ENCODE measurements at places on chromosomes 7 and 10.

DNA sequence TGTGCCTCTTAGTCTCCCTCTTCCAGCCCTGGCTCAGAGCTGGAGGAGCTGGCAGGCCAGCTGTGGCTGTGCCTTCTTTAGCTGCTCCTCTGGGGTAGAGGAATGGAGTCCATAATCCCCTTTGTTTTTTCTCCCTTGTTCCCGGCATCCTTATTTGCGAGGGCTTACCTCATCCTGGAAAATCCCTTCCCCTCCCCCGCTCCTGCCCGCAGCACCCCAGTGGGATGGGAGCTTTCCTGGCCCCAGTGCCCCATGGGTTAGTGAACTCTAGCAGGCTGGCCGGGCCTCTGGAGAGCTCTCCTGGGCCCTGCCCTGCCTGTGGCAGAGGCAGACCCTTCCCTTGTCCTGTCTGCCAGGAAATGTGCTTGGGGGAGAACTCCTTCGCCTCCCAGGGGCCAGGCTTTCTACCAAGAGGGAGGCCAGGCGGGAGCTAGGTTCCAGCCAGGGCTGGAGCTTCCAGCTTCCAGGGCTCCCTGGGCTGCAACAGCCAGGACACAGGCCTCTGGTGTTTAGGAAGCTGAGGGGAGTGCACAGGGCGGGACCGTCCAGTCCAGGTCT lies 16.5 kb upstream of the TRIM8 start:
- no peak for DNase-seq

DNA sequence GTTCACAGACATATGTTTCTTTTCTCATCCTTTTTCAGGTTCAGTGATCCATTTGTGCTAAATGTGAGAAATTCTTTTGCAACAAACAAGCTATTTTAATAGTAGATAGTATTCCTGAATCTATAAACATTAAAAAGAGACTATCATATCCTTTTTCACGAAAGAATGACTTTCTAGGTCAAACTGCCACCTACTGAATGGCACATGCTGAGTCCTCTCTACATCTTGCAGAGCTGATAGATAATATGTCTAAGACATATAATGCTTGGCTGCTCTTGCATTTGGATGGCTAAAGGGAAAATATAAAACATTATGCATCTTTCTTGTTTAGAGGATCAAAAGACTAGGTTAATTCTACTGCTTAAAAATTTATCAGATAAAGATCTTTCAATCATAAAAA lies 114.1 kb upstream of the SLC26A5 start:
- DNase-seq: no peak

GRCh38 chr10:68082872-68083271 lies 7.8 kb upstream of the HERC4 start:
- no peak for DNase-seq

DNA sequence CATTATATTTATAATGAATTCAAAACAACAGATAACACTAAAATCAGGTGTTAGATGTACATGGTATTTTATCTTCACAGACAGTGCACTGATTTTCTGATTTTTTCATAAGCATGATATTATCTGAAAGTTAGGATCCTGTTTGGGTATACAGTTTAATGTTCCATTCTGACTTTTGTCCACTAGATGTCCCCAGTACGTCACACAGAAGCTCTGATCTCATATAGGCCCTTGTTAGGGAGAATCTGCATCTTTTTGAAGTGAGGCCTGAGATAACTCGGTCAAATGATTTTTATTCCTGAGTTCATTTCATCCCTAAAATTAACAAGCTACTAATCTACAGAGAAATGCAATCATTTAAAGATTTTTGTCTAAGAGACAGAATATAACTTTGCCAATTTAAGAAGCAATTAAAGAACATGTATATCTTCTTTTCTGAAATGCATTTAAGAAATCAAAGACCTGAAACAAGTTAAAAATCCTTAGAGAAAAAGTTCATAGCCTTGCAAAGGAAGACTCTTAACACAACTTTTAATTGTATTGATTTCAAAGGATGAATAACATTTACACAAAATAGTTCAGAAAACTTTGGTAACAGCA lies 72.0 kb upstream of the TES start:
- no peak for DNase-seq

DNA sequence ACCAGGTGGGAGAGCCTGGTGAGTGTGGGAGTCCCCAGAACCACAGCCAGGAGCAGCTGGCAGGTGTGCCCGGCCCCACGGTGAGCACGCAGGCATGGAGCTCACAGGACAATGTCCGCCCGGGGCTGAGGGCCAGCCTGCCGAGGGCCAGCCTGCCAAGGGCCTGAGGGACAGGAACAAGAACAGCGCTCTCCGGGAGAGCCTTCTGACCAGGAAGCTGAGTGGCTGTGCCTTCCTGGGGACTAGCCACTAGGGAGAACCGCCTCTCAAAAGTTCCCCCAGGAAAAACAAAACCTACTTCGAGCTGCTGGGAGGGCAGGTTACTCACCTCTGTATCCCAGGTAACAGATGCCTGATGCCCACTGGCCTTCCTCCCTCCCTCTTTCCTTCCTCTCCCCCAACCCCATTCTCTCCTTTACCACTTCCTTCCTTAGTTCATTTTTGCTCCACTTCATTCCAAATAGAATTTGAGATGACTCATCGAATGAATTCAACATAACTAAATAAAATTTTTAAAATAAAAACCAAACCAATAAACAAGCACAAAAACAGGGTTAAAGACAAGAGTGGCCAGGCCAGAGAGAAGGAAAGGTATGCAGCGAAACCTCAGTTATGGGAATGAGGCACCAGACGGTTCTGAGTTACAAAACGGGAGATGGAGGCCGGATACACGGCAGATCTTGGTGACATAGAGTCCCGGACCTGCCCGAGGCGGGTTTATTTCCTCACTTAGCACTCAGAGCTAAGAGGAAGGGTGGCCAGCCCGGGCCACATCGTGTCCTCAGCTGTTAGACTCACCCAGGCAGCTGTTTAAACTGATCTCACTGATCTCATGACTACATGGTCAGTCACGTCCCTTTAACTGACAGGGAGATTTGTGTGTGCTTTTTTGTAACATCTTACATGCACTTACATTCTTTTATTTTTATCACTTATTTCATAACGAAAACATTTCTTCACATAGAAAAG lies 128.5 kb downstream of the TNS3 start:
- no peak for DNase-seq

DNA sequence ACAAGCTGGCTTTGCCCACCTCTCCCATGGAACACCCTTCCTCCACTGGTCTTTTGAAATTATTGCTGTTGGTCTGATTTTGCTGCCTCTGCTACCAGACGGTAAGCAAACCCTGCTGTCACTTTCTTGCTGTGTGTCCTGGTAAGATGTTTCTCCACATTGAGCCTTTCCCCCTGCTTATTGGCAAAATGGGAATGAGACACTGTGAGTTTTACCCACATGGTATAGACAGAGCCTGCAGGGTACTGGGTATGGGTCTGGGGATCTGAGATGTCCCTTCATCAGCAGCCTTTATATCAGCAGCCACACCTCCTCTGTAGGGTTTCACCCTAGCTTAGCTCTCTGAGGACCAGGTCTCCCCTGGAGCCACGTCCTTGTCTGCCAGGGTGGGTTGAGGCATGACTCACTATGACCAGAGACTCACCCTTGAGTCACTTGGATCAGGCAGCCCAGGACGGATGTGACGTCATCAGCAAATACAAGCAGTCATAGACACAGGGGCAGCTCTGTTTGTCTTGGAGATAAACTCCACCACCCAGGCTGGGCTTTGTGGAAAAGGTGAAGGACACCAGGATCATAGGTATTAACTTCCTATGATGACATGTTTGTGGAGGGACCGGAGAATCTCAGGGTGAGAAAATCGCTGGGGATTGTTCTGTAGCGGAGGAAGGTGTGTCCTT lies 17.9 kb upstream of the BAIAP2L1 start:
- no peak for DNase-seq

Measured in stimulated activated CD4-positive, alpha-beta T cell treated with anti-CD3 and anti-CD28 coated beads, Interleukin-4, amount 100 ng/mL, for 48 hours (primary cell).